GDM1 (cell line): ENCODE measurements at places on chromosomes 5 and 9.

DNA sequence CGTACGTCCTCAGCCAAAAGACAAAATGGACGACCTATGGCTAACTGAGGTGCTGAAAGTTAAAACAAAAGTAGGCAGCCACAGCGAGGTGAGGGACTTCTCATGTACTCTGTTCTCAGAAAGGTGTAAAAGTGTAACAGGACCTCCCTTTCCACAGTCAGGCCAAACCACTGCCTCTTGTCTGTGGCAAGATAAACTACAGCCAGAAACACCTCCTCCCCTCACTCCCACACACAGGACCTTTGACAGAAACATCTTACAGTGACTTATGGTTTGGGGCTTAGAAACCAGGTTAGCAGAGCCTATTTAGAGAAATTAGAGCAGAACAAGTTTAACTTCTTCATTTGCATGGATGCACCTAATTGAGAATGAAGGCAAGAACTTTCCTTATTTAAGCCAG, 499.1 kb upstream of the GRIN3A start:
- DNase-seq = no peak

- no peak for DNase-seq
These were observed 117.8 kb downstream of the TLR4 start for GRCh38 chr9:117821954-117822353.

DNA sequence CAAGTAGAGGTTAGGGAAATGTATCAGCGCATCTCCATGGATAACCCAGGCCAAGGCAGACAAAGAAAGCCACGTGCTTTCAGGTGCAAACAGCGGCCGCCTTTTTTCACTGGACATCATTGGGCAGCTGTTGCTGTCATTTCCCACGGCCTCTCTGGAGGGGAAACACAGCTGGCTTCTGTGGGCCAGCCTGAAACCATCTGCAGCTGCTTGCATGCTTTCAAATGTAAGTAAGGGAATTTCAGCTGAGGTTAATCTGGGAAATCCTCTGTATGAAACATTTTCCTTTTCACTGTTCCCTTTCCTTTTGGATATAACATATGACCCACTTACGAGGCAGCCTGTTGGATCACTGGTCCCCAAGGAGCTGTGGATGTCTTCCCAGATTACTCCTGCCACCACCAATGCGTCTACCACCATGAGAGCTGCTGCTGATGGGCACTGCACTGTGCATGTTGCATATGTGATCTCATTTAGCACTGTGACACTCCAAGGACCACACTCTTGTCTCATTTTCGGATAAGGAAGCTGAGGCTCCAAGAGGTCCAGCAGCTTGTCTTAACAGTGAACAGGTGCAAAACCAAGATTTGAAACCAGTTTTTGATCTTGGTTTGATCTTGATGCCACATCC, 106.3 kb downstream of the C9orf152 start:
- DNase-seq = no peak

DNA sequence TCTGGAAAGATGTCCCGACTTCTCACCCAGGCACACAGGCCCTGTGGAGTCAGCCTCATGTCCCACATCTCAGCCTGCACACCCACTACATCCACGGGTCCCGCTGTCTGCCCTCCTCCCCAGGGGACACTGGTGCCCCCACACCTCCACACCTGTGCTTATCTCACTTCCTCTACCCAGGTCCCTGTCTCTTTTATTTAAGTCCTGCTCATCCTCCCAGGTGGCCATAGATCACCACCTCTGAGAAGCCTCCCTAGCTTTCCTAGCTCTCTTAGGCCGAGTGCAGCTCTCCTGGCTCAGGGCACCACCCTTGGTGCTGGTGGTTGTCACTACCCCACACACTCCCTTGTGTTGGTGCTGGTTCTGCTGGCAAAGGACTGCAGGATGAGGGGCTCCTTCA, 143.6 kb upstream of the PITX1 start:
- DNase-seq = no peak

- no peak for DNase-seq
These were observed 137.8 kb upstream of the ANKH start for GRCh38 chr5:15009420-15009819.

DNA sequence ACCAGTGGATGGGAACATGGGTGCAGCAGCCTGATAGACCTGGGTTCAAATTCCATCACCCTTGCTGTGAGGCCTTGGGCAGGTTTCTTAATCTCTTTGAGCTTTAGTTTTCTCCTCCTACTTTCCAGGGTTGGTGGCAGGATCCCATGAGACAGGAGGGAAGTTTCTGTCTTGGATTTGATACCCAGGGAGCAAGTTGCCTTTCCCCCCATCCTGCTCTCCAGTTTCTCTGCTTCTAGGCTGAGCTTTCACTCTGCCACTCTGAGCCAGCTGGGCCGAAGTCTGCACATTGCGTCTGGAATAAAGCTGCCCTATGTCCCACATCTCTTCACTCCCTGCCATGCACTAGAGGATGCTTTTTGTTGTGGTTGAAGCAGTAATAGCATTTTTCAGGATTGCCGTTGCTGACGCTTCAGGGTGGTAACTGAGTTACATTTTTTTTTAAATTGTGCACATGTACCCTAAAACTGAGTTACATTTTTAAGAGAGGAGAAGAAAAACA, 40.5 kb upstream of the ANGPTL2 start:
- DNase-seq = no peak

- no peak for DNase-seq
These were observed 46.7 kb downstream of the FNBP1 start for GRCh38 chr9:129996161-129996830.

- DNase-seq = no peak
These were observed 871.7 kb upstream of the TYRP1 start for GRCh38 chr9:11821306-11821975.

DNA sequence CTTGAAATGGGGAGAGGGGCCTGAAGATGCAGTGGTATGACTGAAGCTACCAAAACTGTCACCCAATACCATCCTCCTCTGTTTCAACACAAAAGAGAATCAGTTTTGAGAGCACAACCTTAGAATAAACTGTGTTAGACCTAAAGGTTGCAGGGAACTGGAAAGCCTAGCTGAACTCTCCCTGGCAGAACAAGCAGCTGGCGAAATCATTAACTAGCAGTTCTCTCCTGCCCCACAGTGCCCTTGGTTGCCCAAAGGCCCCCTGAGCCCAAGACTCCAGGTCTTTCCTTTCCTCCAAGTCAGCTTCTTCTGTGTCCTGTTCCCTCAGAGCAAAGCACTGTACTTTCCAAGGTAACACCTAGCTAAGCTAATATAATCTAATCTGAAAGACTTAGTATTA, 135.4 kb upstream of the SLC30A5 start:
- no peak for DNase-seq

GRCh38 chr5:54717870-54718269, 200.3 kb downstream of the SNX18 start:
- DNase-seq = no peak

DNA sequence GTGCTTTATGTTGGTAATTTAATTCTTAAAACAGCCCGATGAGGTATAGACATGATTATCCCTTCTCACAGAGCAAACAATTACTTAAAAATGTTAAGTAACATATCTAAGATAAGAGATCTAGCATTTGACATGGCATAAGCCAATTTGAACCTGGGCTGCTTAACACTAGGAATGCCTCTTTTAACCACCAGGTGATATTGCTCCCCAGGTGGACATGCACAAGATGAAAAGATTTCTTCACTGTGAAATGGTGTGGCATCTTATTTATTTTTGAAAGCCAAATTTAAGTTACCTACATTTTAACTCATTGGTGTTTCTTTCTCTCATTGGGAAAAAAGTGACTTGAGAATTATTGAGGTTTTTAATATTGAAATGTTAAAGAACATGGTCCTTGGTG, 15.8 kb upstream of the LRRC70 start:
- no peak for DNase-seq

- DNase-seq = no peak
These were observed 188.7 kb upstream of the MSX2 start for GRCh38 chr5:174535669-174536068.

- DNase-seq = no peak
These were observed 10.8 kb downstream of the OR13J1 start for GRCh38 chr9:35859310-35859989.

- DNase-seq = no peak
These were observed 20.7 kb upstream of the EPB41L4B start for GRCh38 chr9:109341561-109341960.

DNA sequence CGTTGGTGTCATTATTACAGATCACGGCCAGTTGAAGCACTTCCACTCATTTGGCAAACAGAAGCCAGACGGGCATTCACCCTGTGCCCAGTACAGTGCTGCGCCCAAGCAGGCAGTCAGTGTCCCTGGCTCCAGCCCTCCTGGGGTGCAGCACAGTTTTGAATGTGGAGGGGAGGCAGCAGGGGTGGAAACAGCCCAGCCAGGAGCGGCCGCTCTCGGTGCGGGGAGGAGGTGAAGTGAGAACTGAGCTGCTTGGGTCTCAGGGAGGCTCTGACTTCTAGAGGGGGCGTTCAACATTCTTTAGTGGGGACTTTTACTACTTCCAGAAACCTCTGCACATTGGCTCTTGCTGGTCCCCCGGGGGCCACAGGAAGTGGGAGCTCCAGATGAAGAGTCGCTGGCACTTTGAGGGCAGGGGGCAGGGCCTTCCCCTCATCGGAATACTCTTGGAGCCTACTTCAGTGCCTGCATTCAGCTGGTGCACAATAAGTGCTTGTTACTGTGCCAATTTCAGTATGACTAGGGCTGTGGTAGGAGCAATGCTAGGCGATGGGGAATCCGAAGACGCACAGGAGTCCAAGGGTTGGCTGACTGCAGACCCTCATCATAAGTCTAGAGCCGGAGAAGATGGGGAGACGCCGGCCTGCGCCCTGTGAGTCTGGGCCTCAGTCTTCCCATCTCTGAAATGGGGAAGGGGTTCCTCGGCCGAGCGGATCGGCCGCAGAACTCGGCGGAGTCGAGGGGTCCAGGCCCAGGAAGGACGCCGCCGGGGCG, 492 bp upstream of the NEK6 start:
- DNase-seq = no peak

- no peak for DNase-seq
These were observed 27.5 kb downstream of the SREK1 start for GRCh38 chr5:66171349-66172344.

DNA sequence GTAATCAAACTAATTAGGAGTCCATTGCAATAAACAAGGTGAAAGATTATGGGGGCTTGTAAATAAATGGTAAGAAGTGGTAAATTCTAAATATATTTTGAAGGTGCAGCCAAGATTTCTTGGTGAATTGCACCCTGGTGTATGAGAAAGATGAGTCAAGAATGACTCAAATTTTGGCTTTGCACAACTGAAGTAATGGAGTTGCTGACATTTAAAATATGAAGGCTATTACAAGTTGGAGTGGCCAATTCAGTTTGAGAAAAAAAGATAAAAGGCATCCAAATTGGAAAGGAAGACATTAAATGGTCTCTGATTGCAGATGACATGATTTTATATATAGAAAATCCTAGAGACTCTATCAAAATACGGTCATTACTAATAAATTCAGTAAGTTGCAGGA, 2330.6 kb downstream of the MAT2B start:
- DNase-seq = no peak

- DNase-seq = no peak
These were observed 389.4 kb downstream of the RAB3C start for GRCh38 chr5:58972301-58972700.

DNA sequence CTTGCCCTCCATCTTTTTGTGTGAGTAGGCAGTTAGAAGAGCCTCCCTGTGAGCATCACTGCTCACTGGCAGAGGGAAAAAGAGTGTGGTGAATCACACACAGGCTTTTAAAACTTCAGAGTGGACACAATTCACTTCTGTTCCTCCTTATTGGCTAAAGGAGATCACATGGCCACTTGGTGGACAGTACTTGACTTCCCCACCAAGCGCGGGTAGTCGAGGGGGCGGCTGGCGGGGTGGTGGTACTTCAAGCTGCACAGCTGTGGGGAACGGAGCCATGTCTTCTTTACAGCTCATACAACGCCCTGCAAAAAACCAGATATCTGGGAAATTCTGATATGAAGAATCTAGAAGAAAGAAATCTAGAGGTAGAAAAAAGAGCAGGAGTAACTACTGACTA, 95.4 kb downstream of the PAM start:
- no peak for DNase-seq

DNA sequence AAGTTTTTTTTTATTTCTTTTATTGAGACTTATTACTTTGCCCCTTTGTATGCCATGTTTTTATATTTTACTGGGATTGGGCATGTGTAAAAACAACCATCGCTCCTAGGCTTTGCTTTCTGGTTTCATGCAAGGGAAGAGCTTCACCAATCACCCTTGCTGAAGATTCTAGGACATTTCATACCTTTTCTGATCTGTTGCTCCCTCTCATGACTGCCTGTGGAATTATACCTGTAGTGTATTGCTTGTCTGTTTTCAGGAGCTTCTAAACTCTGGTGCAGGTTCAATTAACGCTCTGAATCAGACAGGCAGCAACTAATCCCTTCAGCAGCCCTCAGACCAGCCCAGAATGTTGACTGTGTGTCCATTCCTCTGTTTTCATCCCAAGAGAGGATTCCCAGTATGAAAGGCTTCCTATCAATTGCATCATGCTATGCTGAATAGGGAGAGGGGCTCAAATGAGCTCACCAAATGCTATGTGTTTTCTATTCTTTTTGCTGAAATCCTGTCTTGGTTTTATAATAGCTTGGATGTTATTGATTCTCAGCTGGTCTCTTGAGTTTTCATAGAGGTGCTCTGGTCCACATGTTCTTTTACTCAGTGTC, 572.9 kb upstream of the CDH6 start:
- DNase-seq = no peak

DNA sequence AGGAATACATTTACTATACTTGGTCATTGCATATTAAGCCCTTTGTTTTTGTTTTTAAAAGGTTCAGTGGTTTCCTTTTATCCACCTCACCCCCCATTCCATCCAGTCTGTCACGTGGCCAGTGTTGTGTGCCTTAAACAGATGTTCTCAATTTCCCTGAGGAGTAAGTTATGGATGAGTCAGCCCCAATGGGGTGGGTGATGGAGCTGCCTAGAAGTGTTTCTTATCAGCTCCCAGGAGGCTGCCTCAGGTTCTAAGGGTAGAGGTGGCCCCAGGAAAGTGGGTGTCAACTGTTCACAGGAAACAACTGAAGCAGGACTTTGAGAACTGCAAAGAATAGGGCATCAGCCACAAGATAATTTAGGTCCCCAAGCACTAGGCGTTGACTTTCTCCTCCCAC, 41.1 kb downstream of the ACTBL2 start:
- no peak for DNase-seq

DNA sequence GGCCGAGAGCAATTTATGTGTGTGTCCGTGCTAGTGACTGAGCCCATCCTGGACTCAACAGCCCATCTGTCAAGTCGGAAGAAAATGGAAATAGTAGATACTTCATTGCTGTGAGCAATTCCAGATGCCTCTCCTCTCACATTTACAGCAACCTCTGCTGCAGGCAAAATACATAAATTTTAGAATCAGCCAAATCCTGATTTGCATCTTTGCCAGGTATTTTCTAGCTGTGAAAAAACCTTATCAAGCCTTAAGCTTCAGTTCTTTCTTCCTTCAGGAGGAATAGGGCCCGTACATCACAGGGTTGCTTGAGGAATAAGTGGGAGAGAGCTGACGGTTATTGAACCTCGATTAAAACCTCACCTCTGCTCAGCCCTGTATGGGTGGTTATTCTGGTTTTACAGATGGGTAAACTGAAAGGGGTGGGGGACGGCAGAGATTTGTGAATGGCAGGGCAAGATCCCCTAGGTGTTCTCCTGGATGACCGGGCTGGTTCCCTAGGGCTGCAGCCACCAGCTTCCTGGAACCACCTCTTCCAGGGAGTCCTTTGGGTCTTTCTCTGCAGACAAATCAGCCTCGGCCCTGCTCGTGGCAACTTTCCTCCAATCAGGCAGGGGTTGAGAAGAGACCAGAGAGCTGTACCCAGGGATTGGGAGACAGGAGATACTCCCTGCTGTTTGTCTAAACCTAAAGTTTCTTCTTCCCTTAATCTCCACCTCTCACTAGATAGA, 5.3 kb upstream of the MSX2 start:
- no peak for DNase-seq

GRCh38 chr9:86667307-86667706, 280.0 kb downstream of the GAS1 start:
- DNase-seq = no peak
